ENCODE measurements at places on chromosomes 5 and 9. TPM values are rescaled to one million over a fixed set of nuclear protein-coding genes. Genes with fewer than 3 reads are reported as not detected.

POU5F2 gene
- total RNA-seq, result 0.22 TPM

SLC34A1 gene
- total RNA-seq, result not detected

DNA sequence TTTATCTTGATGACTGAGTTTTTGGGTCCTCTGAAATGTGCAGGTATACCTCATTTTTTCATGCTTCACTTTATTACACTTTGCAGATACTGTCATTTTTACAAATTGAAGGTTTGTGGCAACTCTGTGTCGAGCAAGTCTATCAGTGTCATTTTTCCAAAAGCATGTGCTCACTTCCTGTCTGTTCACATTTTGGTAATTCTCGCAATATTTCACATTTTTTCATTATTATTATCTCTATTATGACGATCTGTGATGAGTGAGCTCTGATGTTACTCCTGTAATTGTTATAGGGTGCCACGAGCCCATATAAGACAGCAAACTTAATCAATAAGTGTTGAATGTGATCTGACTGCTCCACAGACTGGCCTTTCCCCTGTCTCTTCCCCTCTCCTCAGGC lies 73.4 kb upstream of the FBXW11 start:
- no peak overlapping the region for H3K4me3 ChIP-seq
- H3K36me3 ChIP-seq, result 0 out of 3 replicates have a peak, but pooled peaks cover 3% of the 10 kb centered on the region
- no peaks in the 10 kb centered on the region for H3K27me3 ChIP-seq

GRCh38 chr5:178496642-178497041 lies 93.6 kb downstream of the COL23A1 start:
- no peaks in the 10 kb centered on the region for H3K4me1 ChIP-seq
- DNase-seq, result no peak
- H3K27me3 ChIP-seq, result no peaks in the 10 kb centered on the region
- H3K4me3 ChIP-seq, result no peak overlapping the region
- no peak overlapping the region for H3K27ac ChIP-seq

GRCh38 chr5:139273572-139274289 lies 19.8 kb upstream of the MATR3 start:
- peak overlapping the region; percentile 98 for H3K4me3 ChIP-seq
- H3K27ac ChIP-seq, result peak overlapping the region; percentile 6
- no peaks in the 10 kb centered on the region for H3K27me3 ChIP-seq
- H3K4me1 ChIP-seq, result peaks cover 8% of the 10 kb centered on the region

RASGEF1C gene
- total RNA-seq, result 0.90 TPM

DNA sequence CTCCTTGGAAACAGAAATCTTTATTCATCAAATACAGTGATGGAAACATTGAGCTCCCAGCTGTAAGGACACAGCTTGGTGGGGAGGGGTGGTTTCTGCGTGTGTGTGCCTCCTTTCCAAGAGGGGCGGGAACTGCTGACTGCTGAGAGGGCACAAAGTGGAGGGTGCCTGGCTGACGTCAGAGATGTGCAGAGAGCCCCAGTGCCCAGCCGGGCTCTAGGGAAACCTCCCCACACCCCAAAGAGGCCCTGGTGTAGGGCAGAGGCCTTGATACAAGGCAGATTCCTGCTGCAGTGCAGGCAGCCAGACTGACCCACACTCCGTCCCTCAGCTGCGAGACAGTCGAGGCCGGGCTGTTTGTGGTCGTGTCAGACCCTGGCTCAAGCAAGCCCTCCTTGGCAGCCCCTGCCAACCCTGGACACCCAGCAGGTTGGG lies 191.0 kb downstream of the CACNA1B start:
- peaks cover 3% of the 10 kb centered on the region for H3K4me1 ChIP-seq
- H3K4me3 ChIP-seq, result no peak overlapping the region
- DNase-seq, result peak; percentile 39
- H3K27ac ChIP-seq, result no peak overlapping the region

DNA sequence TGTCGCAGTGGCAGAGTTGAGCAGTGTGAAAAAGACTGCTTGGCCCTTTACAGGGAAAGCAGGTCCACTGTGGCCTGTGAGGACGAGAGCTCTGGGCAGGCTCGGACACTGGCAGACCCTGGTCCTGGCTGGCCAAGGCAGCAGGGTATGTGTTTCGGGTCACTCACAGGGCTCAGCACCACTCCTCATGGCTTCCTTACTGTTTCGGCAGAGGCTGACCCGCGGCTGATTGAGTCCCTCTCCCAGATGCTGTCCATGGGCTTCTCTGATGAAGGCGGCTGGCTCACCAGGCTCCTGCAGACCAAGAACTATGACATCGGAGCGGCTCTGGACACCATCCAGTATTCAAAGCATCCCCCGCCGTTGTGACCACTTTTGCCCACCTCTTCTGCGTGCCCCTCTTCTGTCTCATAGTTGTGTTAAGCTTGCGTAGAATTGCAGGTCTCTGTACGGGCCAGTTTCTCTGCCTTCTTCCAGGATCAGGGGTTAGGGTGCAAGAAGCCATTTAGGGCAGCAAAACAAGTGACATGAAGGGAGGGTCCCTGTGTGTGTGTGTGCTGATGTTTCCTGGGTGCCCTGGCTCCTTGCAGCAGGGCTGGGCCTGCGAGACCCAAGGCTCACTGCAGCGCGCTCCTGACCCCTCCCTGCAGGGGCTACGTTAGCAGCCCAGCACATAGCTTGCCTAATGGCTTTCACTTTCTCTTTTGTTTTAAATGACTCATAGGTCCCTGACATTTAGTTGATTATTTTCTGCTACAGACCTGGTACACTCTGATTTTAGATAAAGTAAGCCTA lies 15.7 kb downstream of the SQSTM1 start:
- no peak for DNase-seq
- no peaks in the 10 kb centered on the region for H3K4me1 ChIP-seq
- H3K4me3 ChIP-seq, result no peak overlapping the region
- no peaks in the 10 kb centered on the region for H3K27me3 ChIP-seq
- H3K36me3 ChIP-seq, result peaks cover 54% of the 10 kb centered on the region
- no peak overlapping the region for H3K27ac ChIP-seq

DNA sequence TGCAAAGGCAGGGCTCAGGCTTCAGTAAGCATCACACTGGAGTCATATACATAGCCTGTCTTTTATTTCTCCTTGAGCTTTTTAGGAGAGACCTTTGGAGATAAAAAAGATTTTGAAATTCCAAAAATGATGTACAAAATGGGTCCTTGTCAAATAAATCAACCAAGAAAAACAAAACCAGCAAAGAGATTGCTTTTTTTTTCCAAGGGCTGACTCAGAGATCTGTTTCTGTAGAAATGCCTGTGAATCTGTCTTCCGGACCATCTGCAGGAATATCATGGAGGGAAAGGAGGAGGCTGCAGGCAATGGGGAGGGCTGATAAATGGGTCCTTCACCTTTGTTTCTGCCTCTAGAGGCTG lies 77.4 kb downstream of the SLIT3 start:
- H3K4me3 ChIP-seq, result no peak overlapping the region
- no peaks in the 10 kb centered on the region for H3K36me3 ChIP-seq
- H3K4me1 ChIP-seq, result no peaks in the 10 kb centered on the region
- H3K27ac ChIP-seq, result no peak overlapping the region
- H3K27me3 ChIP-seq, result peaks cover 26% of the 10 kb centered on the region
- DNase-seq, result no peak

SPATA31E1 gene
- total RNA-seq, result 0.09 TPM

- no peaks in the 10 kb centered on the region for H3K36me3 ChIP-seq
- no peak overlapping the region for H3K4me3 ChIP-seq
- no peak for DNase-seq
- no peak overlapping the region for H3K27ac ChIP-seq
- H3K4me1 ChIP-seq, result no peaks in the 10 kb centered on the region
- no peaks in the 10 kb centered on the region for H3K27me3 ChIP-seq
Observed at GRCh38 chr5:2375757-2376250, 375.7 kb downstream of the IRX2 start.

EMB gene
- total RNA-seq, result 38.1 TPM

- no peak overlapping the region for H3K4me3 ChIP-seq
- H3K4me1 ChIP-seq, result no peaks in the 10 kb centered on the region
- H3K27ac ChIP-seq, result no peak overlapping the region
- H3K36me3 ChIP-seq, result peaks cover 55% of the 10 kb centered on the region
Observed at GRCh38 chr5:460273-460625, 17.3 kb downstream of the EXOC3 start.

SLC6A18 gene
- total RNA-seq, result not detected

PCDHGB4 gene
- total RNA-seq, result 3.8 TPM

- H3K27me3 ChIP-seq, result no peaks in the 10 kb centered on the region
Observed at GRCh38 chr9:22159586-22159985, 150.5 kb upstream of the CDKN2B start.

SMIM15 gene
- total RNA-seq, result 75.3 TPM

Data from H9 (cell line).